ENCODE measurements at places on chromosomes 7 and 10.
A peak's percentile ranks its signal among the peaks of the same experiment; 100 is the strongest.

GRCh38 chr7:138892006-138892630 is 89.1 kb downstream of the KIAA1549 start:
- DNase-seq, result no peak

- no peak for DNase-seq
Measured at GRCh38 chr7:47198159-47198558, 383.8 kb downstream of the TNS3 start.

DNA sequence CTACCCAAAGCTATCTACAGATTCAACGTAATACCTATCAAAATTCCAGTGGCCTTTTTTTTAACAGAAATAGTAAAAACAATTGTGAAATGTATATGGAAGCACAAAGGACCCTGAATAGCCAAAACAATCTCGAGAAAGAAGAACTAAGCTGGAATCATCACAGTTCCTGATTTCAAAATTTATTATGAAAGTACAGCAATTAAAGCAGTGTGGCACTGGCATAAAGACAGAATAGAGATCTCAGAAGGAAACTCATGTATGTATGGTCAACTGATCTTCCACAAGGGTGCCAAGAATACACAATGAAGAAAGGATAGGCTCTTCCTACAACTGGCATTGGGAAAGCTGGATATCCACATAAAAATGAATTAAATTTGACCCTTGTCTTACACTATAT is 23.2 kb downstream of the PNLIPRP3 start:
- no peak for DNase-seq

DNA sequence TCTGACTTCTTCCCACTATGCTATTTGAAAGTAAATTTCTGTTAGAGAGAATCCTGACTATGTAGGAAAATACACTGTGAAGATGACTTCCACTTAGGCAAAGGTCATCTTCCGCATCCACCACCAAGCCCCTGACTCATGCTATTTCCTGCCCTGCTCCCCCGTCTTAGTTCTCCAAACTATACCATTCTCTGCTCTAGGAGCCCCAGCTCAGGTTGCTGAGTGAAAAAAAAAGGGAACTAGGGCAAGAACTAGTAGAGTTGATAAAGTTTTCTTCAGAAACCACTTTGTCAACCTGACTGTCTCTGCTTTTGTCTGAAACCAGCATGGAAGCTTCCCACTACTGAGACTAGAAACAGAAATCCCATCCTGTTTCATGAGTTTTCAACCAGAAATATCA is 96.9 kb downstream of the EVX1 start:
- DNase-seq, result no peak

- DNase-seq, result no peak
Measured at GRCh38 chr7:116951366-116952292, 1.7 kb upstream of the ST7 start.

DNA sequence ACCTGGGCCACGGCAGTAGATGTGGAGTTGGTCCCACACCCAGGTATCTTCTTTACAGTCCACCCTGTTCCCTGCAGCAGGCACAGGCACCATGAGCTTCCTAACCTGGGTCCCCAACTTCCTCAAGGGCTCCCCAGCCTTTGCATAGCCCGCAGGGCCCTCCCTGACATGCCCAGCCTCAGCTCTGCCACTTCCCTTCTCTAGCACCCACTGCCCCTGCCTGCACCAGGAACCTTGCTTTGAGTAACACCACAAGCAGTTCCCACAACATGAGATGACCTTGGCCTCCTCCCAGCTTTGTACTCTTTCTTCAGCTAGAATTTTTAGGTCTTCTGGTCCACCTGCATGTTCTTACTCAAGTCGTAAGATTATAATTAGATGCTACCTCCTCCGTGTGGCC is 92.2 kb upstream of the ZPBP start:
- no peak for DNase-seq

DNA sequence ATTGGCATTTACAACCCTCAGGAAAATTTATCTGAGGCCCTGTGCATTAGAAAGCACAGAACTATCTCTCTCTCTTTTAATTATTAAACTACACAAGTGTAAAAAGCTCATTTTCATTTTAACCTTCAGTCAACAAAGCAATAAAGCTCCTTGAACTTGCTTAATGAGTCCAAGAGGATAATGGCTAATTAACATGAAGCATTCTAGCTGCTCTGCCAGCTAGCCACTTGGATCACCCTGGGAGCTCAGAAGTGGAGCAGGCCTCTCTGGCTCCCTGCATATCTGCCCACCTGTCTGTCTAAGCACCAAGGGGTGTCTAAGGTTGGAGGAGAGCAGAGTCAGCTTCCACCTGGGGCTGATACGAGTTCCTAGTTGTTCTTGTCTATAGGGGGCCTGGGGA is 56.0 kb upstream of the SLC35G1 start:
- no peak for DNase-seq

DNA sequence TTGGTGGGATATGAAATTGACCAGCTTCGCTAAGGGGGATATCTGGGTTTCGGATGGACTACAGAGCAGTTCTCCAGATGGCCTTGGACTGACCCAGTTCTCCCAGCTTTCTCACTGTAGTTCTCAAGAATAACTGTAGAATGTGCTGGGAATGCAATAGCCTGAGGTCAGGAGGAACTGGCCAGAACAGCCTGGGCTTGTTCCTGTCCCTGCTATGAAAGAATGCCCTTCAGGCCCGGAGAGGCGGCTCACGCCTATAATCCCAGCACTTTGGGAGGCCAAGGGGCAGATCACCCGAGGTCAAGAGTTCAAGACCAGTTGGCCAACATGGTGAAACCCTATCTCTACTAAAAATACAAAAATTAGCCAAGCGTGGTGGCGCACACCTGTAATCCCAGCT is 12.3 kb upstream of the TSPAN14 start:
- DNase-seq, result no peak

- no peak for DNase-seq
Measured at GRCh38 chr10:129784891-129785290, 179.2 kb downstream of the EBF3 start.

DNA sequence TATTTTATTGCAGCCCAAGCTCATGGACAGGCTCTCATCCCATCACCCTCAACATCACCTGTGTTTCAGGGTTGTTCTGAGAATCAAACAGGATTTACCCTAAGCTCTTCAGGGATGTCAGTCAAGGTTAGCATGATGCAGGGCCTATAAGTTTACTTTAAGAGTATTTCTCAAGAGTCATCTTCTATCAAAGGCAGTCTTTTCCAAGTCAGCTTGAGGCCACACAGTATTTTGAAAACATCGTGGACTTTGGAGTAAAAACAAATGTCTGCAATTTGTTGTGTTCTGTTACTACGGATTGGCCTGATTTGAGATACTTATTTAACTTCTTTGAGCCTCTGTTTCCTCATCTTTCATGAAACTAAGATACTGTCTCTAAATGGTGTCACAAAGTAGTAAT is 42.0 kb upstream of the NRP1 start:
- DNase-seq, result no peak

- no peak for DNase-seq
Measured at GRCh38 chr7:29405891-29406290, 157.7 kb upstream of the PRR15 start.

DNA sequence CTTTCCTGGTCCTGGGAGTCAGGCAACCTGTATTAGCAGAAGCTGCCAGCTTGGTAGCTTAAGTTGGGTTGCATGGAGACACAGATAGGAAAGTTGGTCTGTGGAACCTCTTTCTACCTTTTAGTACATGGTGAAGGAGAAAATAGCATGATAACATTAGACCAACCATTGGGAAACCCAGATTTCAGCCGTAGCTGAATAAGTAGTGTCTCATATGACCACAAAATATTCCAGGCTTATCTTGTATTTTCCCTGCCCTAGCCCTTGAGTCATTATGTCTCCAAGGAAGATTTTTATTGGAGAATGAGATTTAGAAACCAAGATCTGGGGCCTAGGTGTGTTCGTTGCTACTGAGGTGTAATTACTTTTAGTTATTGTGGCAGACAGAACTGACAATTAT is 67.2 kb downstream of the CCSER2 start:
- no peak for DNase-seq

DNA sequence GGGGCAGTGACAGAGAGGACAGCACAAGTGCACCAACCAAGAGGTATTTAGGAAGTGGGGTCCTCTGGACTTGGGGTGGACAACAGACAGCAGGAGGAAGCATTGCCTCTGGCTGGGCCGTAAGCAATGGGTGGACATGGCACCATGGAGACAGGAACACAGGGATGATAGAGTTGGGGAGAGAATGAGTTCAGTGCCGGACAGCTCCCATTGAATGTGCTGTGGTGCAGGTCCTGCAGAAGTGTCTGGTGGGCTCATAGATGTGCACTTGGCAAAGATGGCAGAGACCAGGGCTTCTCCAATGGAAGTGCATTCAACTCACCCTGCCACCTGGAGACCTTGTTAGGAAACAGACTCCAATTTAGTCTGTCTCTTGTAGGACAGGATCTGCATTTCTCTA is 341.5 kb upstream of the ZMIZ1 start:
- DNase-seq, result peak; percentile 17

GRCh38 chr10:11298116-11298515 is 280.4 kb downstream of the CELF2 start:
- DNase-seq, result no peak

GRCh38 chr7:123271231-123271630 is 71.5 kb upstream of the SLC13A1 start:
- DNase-seq, result no peak

GRCh38 chr10:22363305-22363704 is 18.0 kb downstream of the SPAG6 start:
- no peak for DNase-seq

GRCh38 chr7:23618241-23618640 is 21.1 kb downstream of the CCDC126 start:
- DNase-seq, result no peak

- no peak for DNase-seq
Measured at GRCh38 chr7:81499262-81500116, 270.4 kb downstream of the HGF start.

GRCh38 chr10:83937161-83937560 is 202.1 kb upstream of the GHITM start:
- DNase-seq, result no peak

- DNase-seq, result no peak
Measured at GRCh38 chr10:92662848-92663247, 26.9 kb upstream of the HHEX start.

DNA sequence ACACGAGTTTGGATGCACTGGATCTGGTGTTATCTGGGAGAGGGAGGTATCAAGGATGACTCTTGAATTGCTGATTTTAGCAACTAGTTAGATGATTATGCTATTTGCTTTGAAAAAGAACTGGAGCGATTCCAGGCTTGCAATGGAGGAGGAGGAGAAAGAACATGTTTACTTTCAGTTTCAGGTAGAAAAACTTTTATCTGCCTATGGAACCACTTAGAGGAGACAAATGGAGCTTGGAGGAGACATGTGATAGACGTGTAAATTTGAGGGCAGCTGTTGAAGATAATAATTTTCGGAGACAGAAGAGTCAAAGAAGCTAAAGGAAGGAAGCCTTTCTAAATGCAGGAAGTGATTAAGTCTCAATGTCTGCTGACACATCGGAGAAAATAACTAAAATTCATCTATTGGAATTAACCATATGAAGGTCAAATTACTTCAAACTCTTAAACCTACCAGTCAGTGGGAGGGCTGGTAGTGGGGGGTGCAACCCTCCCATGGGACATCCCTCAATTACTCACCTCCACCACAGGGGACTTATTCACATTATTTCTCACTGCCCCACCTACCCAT is 56.4 kb upstream of the GNAI1 start:
- DNase-seq, result no peak

GRCh38 chr10:52115823-52116222 is 198.3 kb upstream of the DKK1 start:
- DNase-seq, result no peak

DNA sequence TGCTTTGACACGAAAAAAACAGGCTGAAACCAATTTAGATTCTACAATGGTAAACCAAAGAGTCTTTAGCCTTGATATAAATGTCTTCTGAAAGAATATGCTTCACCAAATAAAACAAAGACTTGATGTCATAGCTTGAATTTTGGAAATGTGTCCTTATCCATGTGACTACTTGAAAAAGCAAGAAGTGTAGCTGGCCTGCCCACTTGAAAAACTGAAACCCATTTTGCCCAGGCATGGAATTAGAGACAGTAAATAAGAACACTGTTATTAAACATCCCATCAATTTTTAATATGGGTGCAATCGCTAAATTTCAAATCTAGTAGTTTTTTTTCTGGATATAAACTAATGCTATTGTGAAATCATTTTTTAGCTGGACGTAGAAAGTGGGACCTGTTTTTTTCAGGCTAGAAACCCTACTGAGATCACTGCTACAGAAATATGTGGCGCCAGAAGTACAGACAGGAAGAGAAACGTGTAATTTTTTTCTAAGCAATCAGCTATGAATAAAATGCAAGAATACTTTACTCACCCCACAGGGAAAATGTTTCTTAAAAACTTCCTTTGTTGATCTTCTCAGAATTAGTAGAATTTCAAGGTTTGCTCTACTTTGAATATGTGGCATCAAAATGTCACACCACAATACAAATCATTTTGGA is 56.7 kb downstream of the PIP4K2A start:
- no peak for DNase-seq

DNA sequence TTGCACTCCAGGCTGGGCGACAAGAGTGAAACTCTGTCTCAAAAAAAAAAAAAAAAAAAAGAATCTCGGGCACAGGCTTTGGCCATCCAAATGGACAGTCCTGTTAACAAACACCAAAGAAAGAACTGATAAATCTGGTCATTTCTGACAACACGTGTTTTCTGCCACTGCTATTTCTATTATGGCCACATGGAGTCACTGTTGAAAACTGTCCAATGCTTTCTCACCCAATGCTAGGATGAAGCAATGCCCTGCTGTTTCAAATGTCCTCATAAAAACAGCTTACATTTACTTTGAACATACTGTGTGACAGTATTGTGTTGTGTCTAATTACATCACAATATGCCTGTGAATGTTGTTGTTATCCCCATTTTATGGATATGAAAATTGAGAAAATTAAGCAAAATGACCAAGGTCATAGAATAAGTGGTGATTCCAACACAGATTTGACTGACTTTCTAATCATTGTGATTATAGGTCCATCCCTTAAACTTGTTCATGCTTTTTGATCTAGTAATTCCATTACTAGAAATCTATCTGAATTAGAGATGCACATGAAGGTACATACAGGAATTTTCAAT is 19.9 kb upstream of the MAP3K8 start:
- DNase-seq, result no peak

- DNase-seq, result no peak
Measured at GRCh38 chr10:90484518-90484917, 373.3 kb downstream of the HTR7 start.
